ENCODE measurements at places on chromosomes 2 and 18.

DNA sequence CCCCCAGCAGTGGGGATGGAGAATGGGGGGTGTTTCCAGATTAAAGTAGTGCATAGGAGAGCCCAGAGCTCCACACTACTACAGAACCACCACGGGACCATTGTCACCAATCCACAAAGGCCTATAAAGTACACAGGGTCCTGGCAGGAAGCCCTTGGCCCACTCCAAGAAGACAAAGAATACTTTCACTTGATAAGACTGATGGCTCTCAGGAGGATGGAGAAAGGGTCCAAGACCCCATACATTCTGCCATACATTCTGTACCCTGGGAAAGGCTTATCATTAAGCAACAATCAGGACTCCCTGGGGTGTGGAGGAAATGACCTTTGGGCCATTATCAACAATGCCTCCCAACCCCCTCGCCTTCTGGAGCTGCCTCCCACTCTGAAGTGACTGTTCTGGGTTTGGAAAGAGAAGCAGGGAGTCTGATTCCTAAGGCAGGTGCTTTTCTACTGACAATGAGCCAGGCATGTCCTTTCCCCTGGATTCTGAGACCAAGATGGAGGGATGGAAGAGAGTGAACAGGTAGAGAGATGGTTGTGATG lies 85.4 kb downstream of the XDH start:
- no peak for DNase-seq

DNA sequence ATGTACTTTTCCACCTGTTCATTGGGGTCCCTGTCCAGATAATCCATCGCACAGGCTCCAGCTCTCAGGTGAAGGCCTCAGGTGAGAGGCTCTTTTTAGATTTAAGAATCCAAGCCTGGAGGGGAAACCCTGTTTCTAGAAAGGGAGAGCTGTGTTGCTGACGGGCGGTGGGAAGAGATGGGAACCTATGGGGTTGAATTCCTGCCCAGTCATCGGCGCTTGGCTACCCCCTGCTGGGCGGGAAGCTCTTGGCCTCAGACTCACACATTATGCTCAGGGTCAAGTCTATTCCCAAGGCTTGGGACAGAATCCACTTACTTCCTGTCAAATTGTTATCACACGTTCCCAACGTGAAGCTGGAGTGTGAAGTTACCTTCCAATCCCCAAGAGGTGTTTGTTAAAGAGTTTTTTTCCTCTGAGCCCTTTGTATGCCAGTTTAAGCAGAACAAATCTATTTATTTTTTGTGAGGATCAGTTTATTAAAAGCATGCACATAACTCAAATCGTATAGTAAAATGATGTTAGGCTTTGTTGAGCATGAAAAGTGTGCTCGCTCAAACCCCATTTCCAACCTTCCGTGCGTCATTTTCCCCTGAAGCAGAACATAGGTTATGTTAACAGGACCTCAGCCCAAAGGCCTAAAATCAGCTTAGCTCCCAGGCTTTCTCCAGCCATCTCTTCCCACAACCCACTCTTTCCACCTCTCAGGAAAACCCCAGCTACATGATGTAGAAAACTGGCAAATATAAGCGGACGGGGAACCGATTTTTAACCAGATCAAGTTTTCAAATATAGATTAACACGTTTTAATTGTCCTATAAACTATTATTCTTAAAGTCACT lies 181.7 kb upstream of the ETAA1 start:
- no peak for DNase-seq

DNA sequence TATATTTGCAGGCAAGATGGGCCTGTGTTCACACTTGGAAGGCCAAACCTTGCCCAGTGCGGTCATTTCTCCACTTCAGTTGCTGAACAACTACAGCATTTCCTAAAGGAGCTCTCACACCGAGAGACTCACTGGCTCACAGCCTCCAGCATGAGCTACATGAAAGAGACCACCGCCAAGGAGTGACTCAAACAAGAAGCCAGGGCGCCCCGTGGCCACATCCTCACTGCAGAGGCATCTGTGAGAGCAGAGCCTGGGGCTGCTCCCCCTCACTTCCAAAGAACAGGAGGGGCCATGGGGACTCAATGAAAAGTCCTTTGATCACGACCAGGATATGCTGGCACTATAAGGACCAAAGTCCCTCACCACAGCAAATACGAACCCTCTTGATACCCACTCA lies 50.0 kb downstream of the TMEM163 start:
- peak; percentile 96 for DNase-seq

- DNase-seq = no peak
Measured at GRCh38 chr18:66533693-66534092, 70.2 kb downstream of the CDH19 start.

DNA sequence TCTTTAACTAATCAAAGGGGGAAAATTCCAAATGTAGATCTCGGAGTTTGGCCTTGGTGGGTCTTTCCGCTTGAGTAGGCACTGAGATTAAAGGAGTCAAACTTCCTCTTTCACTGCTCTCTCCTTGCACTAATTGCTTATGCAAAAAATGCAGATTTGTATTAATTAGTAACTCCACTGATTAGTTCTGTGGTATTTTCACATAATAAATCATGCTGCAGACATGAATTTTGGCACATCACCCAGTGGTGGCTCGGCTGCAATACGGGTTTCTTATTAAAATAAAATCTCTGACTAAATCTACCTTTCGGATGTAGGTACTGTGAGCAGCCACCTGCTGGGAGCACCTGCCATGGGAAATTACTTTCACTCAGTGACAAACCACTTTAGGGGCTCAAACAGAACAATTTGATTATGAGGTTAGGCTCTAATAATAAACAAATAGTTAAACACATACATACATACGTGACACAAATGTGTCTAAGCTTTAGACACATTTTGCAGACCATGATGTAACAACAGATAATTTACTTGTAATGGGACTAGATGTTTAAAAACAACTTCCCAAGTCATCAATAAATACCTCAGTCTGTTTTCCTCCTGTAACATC lies 6.4 kb upstream of the NEUROD1 start:
- no peak for DNase-seq

DNA sequence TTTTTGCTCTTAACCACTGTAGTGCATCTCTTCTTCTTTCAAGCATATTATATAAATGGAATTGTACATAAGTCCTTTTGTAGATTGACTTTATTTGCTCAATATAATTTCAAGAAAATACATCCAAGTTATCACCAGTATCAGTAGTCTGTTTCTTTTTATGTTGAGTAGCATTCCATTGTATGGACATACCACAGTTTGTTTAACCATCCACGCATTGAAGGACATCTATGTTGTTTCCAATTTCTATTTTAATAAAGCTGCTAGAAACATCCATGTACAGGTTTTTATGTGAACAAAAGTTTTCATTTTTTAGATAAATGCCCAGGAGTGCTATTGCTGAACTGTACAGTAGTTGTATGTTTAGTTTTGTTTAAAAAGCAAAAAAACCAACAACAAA lies 387.5 kb upstream of the SOX11 start:
- no peak for DNase-seq

DNA sequence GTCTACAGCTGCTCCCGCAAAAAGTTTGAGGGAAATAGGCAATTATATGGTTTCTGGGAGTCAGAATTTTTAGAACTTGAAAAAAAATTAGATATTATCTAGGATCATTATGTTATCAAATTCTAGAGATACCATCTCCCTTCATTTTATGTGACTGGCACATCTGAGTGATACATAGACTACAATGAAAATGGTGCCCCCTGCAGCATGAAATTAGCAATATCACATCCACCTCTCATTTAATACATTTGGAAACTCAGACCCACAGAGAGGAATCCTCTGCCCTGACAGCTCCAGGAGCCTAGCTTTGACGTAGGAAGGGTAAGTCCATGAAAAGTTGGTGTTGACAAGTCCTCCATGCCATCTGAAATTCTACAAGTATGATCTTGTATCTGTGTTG lies 381.6 kb downstream of the SUCLG1 start:
- DNase-seq = no peak

- DNase-seq = no peak
Measured at GRCh38 chr2:25151718-25152117, 16.7 kb downstream of the POMC start.

- DNase-seq = no peak
Measured at GRCh38 chr2:131154647-131155046, 49.5 kb downstream of the PLEKHB2 start.

GRCh38 chr2:6392354-6392753 lies 473.4 kb downstream of the CMPK2 start:
- no peak for DNase-seq

DNA sequence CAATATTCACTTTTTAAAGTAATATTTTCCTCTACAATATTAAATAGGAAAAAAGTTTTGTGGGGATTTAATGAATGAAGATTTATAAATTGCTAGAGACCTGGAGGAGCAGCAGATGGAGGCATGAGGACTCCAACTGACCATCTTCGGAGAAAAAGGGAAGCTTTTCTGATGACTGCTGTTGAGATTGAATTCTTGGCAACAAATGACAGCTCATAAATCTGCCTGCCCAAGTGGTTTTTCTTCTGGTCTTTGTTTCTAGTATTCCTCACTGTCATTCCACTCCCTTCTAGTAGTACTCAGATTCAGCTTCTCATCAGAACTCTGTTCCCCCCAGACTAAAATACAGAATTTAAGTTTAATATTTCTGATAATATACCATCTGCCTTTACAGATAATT lies 157.0 kb downstream of the EML6 start:
- no peak for DNase-seq

Data from CD4-positive, alpha-beta memory T cell (primary cell).